ENCODE measurements at places on chromosomes 12 and 14.

- no peak for DNase-seq
These were observed 642.0 kb downstream of the GALC start for GRCh38 chr14:87351007-87351406.

- DNase-seq: peak; percentile 99
These were observed 210.0 kb downstream of the PPM1H start for GRCh38 chr12:62724947-62725451.

DNA sequence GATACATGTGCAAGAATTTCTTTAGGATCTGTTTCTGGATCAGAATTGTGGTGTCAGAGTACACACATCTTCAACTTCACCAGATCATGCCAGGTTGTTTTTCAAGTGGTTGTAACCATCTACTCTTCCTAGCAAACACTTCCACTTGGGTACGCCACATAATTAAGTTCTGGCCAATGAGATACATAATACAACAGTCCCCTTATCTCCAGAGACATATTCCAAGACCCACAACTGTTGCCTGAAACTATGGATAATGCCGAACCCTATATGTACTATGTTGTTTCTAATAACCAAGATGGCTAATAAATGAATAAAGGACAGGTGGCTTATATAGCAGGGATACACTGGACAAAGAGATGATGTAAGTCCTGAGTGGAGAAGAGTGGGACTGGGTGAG, 2.5 kb upstream of the CHPT1 start:
- DNase-seq: no peak

DNA sequence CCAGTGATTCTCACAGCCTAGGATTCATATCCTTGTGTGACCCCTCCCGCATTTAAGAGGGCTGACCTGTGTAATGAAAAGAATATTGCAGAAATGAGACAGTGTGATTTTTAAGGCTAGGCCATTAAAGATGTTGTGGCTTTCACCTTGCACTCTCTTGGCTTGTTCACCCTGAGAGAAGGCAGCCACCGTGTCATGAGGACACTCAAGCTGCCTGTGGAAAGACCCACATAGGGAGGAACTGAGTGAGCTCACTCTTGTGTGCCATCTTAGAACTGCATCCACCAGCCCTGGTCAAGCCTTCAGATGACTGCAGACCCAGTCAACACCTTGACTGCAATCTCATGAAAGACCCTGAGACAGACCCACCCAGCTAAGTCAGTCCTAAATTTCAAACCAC, 46.3 kb upstream of the TMPO start:
- DNase-seq: no peak

- peak; percentile 6 for DNase-seq
These were observed 20.2 kb upstream of the DUSP16 start for GRCh38 chr12:12582895-12583303.

DNA sequence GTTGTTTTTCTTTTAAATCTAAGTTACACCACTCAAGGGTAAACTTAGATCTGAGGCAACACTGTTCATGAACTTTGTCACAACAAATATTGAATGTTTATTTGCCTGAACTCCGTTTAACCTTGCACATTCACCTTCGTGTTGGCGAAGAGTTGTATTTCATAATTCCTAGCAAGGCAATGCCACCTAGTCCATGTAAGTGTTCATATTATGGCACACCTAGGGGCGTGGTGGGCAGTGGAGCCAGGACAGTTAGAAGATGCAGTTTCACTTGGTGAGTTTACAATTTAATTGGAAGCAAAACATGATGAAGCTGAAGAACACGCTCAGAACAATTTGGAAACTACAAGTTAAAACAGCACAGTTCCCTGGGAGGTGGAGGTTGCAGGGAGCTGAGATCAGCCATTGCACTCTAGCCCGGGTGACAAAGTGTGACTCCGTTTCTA, 30.4 kb upstream of the GNPNAT1 start:
- DNase-seq: no peak

GRCh38 chr14:93042968-93043940, 72.5 kb downstream of the ITPK1 start:
- peak; percentile 46 for DNase-seq

GRCh38 chr12:2246358-2246757, 193.6 kb downstream of the CACNA1C start:
- no peak for DNase-seq

GRCh38 chr14:99755629-99756603, 37.3 kb upstream of the EML1 start:
- DNase-seq: peak; percentile 86

DNA sequence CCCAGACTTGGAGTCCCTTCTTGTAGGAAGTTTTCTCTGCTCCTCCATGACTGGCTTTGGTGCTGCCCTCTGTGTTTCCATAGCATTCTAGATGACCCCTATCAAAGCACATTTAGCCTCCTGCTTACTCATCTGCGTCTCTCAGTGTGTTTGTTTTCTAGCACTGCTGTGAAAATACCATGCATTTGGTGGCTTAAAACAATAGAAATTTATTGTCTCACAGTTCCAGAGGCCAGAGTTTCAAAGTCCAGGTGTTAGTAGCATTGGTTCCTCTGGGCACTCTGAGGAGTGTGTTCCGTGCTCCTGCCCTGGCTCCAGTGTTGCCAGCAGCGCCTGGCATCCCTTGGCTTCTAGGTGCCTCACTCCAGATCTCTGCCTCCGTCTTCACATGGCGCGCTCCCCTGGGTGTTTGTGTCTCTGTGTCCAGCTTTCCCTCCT, 86.1 kb downstream of the CACNA1C start:
- no peak for DNase-seq

DNA sequence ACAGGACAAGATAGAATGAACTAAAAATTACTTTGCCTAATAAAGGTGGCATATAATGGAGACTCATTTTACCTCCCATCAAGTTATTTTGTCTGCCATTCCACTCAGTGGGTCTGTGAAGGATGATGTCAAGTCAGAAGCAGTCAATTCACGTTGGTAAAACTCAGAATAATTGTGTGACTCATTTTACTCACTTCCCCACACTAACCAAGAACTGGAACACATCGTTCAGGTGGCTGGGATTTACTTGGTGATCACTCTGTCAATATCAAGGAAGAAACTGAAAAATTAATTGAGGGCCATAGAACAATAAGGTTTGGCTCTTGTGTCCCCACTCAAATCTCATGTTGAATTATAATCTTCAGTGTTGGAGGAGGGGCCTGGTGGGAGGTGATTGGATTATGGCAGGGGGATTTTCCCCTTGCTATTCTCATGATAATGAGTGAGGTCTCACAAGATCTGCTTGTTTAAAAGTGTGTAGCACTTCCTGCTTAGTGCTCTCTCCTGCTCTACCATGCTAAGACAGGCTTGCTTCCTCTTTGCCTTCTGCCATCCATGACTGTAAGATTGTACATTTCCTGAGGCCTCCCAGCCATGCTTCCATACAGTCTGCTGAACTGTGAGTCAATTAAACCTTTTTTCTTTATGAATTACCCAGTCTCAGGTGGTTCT, 35.7 kb upstream of the GTF2A1 start:
- no peak for DNase-seq

- peak; percentile 98 for DNase-seq
These were observed 7.5 kb downstream of the ITGA5 start for GRCh38 chr12:54411391-54412241.

DNA sequence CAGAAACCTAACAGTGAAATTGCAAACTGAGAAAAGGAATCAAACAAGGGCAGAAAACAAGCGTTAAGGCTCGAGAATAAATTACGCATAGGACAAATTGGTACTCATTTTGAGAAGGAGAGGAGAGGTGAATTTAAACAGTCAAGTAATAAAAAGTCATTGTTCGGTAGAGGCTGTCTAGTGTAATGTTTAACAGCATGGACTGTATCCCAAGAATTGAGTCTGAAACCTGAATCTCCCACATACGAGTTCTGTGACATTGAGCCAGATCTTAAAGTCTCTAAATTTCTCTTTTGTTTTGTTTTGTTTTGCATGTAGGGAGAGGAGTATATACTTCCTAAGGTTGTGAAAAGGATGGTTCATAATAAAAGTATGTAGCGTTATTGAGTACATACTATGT, 216.5 kb upstream of the BTG1 start:
- DNase-seq: no peak

DNA sequence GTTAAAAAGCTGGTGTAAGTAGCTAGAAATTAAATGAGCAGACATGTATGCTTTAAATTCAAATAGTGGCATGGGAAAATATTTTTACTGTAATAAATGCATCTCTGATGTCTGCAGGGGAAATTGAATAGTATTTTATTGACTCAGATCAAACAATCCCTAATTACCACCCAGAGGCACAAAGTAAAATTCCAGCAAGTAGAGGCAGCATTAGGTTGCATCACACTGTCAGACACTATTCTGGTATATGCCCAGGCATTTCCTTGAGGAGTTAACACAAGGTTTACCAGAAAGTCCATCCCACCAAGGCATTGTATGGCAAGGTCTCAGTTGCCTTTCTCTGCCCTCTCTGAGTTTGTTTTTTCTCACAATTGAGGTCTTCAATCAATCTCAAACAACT, 201.6 kb upstream of the KITLG start:
- DNase-seq: peak; percentile 75

DNA sequence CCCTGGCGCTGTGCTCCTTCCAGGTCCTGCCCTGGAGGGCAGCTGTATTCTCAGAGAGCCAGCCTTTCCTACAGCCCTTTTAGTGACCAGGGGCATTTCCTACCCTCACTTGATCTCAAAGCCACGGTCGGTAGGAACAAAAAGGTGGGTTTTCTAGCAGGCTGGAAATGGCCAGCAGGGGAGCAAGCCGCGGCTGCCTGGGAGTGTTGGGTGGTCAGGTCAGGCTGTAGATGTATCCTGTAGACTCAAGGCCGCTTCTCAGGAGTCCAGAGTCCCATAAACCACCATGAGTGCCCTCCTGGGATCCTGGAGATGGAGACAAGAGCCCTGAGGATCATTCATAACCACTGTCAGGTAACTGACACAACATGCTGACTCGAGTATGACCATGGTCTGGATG, 18.6 kb downstream of the CINP start:
- no peak for DNase-seq

DNA sequence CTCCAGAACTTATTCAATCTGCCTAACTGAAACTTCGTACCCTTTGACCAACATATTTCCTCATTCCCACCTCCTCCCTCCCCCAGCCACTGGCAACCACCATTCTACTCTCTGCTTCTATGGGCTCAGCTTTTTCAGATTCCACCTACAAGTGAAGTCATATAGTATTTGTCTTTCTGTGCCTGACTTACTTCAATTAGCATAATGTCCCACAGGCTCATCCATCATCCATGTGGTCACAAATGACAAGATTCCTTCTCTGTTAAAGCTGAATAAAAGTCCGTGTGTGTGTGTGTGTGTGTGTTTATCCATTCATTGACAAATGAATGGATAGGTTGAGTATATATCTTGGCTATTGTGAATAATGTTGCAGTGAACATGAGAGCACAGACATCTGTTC, 1.3 kb upstream of the C14orf39 start:
- DNase-seq: no peak

GRCh38 chr12:110176745-110177144, 52.6 kb downstream of the IFT81 start:
- peak; percentile 70 for DNase-seq

- DNase-seq: no peak
These were observed 35.9 kb downstream of the ALDH1L2 start for GRCh38 chr12:105048315-105048714.

DNA sequence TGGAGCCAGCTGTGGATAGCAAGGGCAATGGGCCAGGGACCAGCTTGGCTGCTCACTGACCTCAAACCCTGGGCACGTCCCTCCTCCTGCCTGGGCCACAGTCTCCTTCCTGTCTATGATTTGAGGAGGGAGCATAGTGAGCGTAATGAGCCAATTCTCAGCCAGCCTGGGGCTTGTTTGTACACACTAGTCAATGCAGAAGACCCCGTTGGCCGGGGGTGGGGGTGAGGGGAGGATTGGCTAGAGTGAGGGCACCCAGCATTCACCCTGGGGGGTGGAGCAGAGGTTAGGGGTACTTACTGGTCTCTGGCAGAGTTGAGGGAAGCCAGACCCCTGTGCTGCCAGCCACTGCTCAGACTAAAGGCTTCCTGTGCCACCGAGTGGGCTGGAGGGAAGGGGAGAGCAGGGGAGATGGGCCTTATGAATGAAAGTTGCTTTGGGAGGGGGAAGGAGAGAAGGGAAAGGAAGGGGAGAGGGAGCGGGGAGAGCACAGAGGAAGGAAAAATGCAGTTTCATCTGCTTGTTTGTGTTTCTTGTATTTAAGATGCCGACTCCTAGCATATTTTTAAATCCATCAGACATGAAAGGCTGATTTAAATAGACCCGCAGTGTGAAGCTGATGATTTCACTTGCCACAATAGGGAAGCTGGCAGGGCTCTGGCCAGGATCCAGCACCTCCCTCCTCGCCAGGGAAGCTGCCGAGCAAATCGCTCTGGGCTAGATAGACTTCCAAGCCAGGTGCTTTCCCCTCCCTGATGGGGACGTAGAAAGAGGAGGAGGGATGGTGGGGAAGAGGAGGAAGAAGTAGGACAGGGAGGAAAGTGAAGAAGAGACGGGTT, 114.0 kb downstream of the PRMT8 start:
- peak; percentile 11 for DNase-seq

DNA sequence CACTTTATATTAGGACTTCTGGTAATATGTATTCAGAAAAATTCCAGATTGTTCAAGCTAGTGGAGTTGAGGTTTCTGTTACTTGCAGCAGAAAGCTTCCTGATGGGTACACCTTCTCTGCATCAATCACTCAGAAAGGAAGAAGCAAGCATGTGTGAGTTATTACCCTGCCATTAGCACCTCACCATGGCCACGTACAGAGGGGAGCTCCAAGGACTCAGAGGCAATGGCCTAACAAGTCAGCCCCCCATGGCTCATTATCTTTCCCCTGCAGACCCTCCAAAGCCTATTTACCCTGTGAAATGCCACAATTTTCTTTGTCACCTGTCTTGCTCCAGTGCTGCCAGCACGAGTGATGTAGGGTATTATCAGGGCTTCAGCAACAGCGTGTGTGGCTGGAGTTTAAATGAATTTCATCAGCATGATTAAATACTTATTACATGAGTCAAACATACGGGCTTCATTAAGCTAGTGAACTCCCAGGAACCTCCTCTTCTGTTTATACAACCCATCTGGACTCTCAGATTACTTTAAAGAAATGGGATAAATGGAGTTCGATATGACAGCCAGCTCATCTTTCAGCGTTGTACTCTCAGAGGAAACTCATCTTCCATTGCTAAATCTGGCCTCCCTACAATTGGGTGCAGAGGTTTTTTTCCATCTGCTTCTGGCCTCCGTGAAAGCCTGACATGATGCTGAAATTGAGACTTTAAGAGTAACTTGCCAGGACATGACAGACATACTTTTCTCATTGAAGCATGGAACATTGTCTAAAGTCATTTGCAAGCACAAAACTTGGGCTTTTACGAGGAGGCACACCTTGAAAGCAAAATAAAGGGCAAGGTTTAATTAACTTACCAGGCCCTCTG, 135.9 kb downstream of the TMEM30B start:
- DNase-seq: peak; percentile 97

- peak; percentile 66 for DNase-seq
These were observed 52.9 kb upstream of the OR9K2 start for GRCh38 chr12:55073043-55074022.

Measured in fibroblast of skin of scalp (primary cell).